Right cardiac atrium (tissue), 5 donors: ENCODE measurements at places on chromosomes 1 and 21. TPM values are rescaled to one million over a fixed set of nuclear protein-coding genes. Genes with fewer than 3 reads are reported as not detected.

GRCh38 chr1:8439015-8439702 is 121.2 kb downstream of the SLC45A1 start:
- peak; percentile 91 for DNase-seq

DNA sequence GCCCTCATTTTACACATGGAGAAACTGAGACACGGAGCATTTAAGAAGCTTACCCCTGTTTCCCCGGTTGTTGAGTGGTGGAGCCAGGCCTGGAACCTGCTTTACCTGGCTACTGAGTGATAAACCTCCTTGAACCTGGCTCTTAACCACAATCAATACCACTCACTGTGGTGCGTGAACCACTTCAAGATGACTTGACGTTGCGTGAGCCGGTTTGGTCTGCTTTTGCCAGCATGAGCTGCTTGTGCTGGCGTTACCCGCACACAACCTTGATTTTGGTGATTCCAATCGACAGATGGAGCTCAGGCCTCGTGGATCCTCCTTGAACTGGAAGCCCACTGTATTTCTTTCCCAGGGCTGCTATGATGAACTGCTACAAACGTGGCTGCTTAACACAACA is 6.1 kb upstream of the TINAGL1 start:
- DNase-seq: no peak

DNA sequence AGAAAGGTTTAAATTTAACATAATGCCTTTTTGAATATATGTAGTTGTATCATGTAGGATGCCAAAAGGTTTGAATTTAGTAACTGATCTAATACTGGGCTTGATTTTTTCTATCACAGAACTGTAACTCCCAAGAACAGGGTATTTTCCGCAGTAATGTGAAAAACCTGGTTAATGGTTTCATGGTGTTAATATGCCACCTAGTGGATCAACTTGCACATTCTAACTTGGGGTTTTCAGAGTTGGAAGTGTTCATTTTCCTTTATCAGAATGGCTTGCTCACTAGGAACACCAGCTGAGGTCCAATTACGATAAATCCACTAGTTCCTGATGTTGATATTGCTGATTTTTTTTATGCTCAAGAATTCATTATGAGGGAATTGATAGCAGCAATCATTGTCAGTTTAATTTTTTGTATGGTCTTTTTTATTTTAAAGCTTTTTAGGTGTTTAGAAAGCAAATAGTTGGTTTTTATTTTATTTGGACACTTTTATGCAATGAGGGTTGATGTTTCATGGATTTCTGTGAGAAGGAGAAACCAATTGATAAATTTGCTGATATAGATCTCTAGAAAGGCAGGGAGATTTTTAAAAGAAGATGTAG is 157.2 kb downstream of the PLA2G4A start:
- DNase-seq: no peak

- peak; percentile 29 for DNase-seq
Measured at GRCh38 chr1:205963352-205964155, 20.3 kb upstream of the SLC26A9 start.

DNA sequence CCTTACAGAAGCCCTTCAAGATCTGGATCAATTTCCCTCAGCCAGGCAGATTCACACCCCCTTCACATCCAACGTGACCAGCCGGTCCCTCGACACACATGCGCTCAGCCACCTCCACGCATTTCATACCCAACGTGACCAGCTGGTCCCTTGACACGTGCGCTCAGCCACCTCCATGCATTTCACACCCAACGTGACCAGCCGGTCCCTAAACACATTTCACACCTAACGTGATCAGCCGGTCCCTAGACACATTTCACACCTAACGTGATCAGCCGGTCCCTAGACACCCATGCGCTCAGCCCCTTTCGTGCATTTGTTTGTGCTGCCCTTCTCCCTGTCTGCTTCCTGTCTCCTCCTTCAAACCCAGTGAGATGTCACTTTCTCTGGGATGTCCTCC is 8.8 kb upstream of the PAFAH2 start:
- DNase-seq: no peak

DNA sequence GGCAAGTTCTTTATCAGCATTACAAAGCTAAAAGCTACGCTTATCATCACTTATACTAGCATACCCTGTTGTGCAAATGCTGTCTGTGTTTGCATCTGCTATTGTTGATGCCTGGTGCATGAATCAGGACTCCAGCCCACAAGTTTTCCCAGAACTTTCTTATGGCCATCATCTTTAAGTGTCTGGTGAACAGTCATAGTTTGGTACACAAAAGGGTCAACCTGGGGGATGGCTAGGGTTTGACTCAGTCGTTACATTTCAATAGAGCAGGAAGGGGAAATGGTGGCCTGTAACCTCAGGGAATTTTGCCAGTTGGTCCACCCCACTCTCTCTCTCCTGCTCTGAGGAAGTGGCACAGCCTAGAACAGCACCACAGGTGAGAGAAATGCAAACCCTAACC is 35.4 kb downstream of the SELL start:
- no peak for DNase-seq

The SPATA1 gene
- 0.57 TPM for polyA plus RNA-seq

The SPRR1B gene
- not detected for polyA plus RNA-seq

- no peak for DNase-seq
Measured at GRCh38 chr1:232481091-232481490, 148.8 kb downstream of the SIPA1L2 start.

GRCh38 chr1:65214340-65215027 is 66.5 kb downstream of the AK4 start:
- no peak for DNase-seq

The SPRR2A gene
- polyA plus RNA-seq: 0.14 TPM

GRCh38 chr1:7233237-7233540 is 447.9 kb downstream of the CAMTA1 start:
- DNase-seq: no peak
